Umbilical cord (tissue), 2 donors: ENCODE measurements at places on chromosomes 1 and 21. TPM values are rescaled to one million over a fixed set of nuclear protein-coding genes. Genes with fewer than 3 reads are reported as not detected.

- DNase-seq, result peak; percentile 95
These were observed 174.5 kb downstream of the PLPPR4 start for GRCh38 chr1:99438656-99439230.

GRCh38 chr21:26055010-26055409 lies 115.6 kb downstream of the APP start:
- DNase-seq, result no peak

- no peak for DNase-seq
These were observed 16.9 kb upstream of the VANGL1 start for GRCh38 chr1:115624859-115625258.

DNA sequence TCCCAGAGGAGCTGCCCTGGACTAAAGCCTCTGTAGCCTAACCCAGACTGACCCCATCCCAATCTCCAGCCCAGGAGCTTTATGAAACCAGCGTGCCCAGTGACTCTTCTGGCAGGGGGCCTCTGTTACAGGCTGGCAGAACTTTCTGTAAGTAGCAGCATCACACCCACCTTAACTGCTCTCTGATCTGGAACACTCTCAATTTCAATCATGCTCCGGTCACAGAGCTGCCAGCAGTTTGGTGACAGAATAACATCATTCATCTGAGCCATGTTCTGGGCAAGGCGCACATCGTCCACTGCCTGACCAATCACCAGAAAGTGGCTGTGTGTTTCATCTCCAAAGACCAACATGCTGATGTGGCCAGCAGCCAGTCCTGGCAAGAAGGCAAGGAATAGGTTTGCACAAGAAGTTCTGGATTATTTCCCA lies 14.7 kb downstream of the ADCY10 start:
- no peak for DNase-seq

- DNase-seq, result no peak
These were observed 60.1 kb upstream of the ASB17 start for GRCh38 chr1:75992312-75992711.

DNA sequence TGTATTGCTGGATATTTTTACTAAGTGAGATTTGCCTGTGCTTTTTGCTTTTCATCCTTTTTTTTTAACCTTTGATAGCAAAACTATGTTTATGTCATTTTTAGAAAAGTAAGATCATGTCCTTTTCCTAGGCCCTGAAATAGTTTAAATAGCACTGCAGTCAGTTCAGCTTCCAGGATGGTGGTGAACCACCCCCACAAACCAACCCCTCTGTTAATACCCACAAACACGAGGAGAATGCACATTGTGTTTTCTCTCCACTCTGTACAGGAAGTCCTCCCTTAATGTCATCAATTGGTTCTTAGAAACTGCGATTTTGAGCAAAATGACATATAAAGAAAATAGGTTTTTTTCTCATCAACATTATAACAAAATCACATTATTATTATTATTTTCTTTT lies 117.7 kb upstream of the DSCAM start:
- no peak for DNase-seq

- no peak for DNase-seq
These were observed 104.0 kb upstream of the ZNF678 start for GRCh38 chr1:227459326-227459841.

- no peak for DNase-seq
These were observed 3.7 kb downstream of the ADAMTSL4 start for GRCh38 chr1:150552911-150553289.

DNA sequence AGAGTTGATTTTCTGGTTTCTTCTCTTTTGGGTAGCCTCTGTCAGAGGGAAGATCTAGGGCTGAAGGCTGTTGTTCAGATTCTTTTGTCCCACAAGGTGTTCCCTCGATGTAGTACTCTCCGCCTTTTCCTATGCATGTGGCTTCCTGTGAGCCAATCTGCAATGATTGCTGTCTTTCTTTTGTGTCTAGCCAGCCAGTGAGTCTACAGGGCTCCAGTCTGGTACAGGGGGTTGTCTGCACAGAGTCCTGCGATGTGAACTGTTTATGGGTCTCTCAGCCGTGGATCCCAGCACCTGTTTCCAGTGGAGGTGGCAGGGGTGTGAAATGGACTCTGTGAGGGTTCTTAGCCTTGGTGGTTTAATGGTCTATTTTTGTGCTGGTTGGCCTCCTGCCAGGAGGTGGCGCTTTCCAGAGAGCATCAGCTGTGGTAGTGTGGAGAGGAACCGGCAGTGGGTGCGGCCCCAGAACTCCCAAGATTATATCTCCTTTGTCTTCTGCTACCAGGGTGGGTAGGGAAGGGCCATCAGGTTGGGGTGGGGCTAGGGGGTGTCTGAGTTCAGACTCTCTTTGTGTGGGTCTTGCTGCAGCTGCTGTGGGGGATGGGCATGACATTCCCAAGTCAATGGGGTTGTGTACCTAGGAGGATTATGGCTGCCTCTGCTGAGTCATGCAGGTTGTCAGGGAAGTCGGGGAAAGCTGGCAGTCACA lies 81.3 kb upstream of the C21orf91 start:
- no peak for DNase-seq

GRCh38 chr1:67814121-67814772 lies 19.0 kb downstream of the GNG12 start:
- DNase-seq, result no peak

DNA sequence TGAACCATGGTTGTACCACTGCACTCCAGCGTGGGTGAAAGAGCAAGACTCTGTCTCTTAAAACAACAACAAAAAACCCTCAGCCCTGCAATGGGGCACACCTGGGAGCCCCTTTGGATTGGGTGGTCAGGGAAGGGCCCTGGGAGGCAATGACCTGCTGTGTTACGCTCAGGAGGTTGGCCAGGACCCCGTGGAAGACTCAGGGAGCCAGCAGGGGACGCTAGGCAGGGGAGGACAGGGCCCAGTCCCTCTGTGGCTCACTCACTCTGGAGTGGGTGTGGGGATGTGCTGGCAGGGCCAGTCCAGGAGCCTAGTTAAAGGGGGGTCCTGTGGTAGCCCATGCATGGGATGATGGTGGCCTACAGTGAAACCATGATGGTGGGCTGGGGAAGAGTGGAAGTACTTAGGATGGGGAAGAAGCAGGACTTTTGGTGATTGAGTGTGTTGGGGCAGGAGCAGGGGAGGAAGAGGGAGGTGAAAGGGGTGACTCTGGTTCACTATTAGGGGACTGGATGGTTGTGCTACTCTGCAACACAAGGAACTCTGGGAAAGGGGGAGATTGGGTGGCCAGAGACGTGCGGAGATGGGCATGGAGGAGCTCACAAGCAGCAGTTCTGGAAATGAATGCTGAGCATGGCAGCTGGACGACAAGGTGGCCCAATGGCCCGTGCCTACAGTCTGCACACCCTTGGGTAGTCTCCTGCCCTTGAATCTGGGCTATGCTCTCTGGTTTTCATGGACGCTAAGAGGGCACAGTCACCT lies 56.3 kb upstream of the FAM20B start:
- DNase-seq, result no peak

The RXRG gene
- total RNA-seq, result not detected

The APCS gene
- total RNA-seq, result 3.9 TPM

The CZIB gene
- 69.6 TPM for total RNA-seq

The TESK2 gene
- total RNA-seq, result 6.0 TPM

The PTGFR gene
- total RNA-seq, result 18.8 TPM

The HRNR gene
- 2.2 TPM for total RNA-seq

The PIGR gene
- total RNA-seq, result 5.8 TPM
